Neuronal stem cell (in vitro differentiated cells): ENCODE measurements at places on chromosomes 13 and 19.
A peak's percentile ranks its signal among the peaks of the same experiment; 100 is the strongest.

- H3K27me3 ChIP-seq: no peaks in the 10 kb centered on the region
- H3K4me1 ChIP-seq: no peaks in the 10 kb centered on the region
Observed at GRCh38 chr13:103471896-103472295, 405.7 kb upstream of the SLC10A2 start.

- peaks cover 47% of the 10 kb centered on the region for H3K4me1 ChIP-seq
- no peak overlapping the region for H3K4me3 ChIP-seq
- no peak for DNase-seq
- H3K27me3 ChIP-seq: no peaks in the 10 kb centered on the region
- no peak overlapping the region for H3K27ac ChIP-seq
Observed at GRCh38 chr13:106468207-106468606, 67.3 kb downstream of the EFNB2 start.

GRCh38 chr13:19567820-19568534 is 6.6 kb upstream of the TPTE2 start:
- H3K36me3 ChIP-seq: no peaks in the 10 kb centered on the region
- no peaks in the 10 kb centered on the region for H3K4me1 ChIP-seq
- no peak overlapping the region for H3K27ac ChIP-seq
- H3K4me3 ChIP-seq: no peak overlapping the region
- H3K27me3 ChIP-seq: no peaks in the 10 kb centered on the region

GRCh38 chr19:54916822-54917221 is 10.9 kb downstream of the NCR1 start:
- DNase-seq: no peak
- H3K27me3 ChIP-seq: no peaks in the 10 kb centered on the region
- no peaks in the 10 kb centered on the region for H3K36me3 ChIP-seq
- no peak overlapping the region for H3K27ac ChIP-seq

DNA sequence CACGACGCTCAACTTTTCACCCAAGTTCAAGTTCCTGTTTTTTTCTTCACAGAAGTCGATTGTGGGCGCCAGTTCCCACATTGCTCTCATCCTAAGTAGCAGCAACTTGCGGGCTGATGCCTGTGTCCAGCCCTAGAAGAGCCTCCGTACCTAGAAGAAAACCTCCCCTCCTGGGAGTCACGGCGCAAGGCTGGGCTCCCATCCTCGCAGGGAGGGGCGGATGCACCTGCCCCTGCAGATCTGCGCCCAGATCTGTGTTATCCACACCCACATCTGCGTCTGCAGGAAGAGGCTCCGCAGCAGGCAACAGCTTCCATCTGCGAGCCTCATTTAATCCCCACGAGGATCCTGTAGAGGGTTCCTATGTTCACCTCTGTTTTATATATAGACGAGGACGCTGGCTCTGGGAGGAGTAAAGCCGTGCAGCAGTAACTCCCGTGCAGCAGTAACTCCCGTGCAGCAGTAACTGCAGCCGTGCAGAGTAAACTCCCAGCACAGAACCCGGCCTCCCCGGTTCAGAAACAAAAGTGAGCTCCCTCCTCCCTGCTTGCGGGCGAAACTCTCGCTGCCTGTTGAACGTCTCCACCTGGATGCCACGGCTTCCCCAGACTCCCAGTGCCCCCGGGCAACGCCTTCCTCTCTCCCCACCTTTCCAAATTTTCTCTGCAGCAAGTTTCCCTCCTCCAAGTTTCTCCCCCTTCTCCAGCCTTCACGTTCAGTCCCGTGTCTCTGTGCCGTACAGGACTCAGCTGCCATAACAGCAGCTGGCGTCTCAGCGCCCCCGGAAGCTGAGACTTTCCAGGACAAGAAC is 23.5 kb upstream of the LAIR1 start:
- H3K27ac ChIP-seq: no peak overlapping the region
- no peak overlapping the region for H3K4me3 ChIP-seq
- peaks cover 24% of the 10 kb centered on the region for H3K27me3 ChIP-seq
- no peak for DNase-seq
- peaks cover 2% of the 10 kb centered on the region for H3K4me1 ChIP-seq

DNA sequence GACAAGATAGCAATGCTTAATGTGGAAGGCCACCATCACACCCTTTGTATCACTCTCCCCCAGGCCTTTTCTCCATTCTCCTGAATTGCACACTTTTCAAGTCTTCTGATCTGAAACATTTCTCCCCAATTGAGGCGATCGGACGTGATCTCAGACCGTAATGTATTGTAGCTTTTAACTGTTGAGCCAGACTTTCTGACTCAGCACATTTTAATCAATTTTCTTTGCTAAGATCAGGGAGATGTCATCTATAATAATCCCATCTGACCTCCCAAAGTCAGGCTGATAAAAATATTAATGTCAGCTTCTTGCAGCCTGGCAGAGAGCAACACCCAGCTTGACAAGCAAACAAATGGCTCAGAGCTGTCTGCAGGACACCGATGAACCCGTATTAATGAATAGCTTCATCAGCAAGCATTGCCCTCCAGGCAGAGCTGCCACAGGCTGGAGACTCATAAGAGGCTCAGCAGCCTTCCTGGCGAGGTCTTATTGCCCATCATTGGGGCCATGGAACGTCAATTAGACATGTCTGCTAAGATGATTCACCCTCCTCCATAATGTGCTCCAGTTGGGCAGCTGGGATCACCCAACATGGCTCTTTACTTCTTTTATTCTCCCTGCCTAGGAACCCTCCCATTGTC is 60.2 kb upstream of the UQCRFS1 start:
- H3K36me3 ChIP-seq: peaks cover 2% of the 10 kb centered on the region
- no peak for DNase-seq
- no peaks in the 10 kb centered on the region for H3K4me1 ChIP-seq
- H3K27me3 ChIP-seq: peaks cover 12% of the 10 kb centered on the region
- H3K4me3 ChIP-seq: no peak overlapping the region

- peaks cover 23% of the 10 kb centered on the region for H3K4me1 ChIP-seq
- no peaks in the 10 kb centered on the region for H3K27me3 ChIP-seq
- H3K27ac ChIP-seq: peak overlapping the region; percentile 40
- peaks cover 7% of the 10 kb centered on the region for H3K36me3 ChIP-seq
- DNase-seq: no peak
Observed at GRCh38 chr19:33503030-33503429, 18.6 kb downstream of the PEPD start.

DNA sequence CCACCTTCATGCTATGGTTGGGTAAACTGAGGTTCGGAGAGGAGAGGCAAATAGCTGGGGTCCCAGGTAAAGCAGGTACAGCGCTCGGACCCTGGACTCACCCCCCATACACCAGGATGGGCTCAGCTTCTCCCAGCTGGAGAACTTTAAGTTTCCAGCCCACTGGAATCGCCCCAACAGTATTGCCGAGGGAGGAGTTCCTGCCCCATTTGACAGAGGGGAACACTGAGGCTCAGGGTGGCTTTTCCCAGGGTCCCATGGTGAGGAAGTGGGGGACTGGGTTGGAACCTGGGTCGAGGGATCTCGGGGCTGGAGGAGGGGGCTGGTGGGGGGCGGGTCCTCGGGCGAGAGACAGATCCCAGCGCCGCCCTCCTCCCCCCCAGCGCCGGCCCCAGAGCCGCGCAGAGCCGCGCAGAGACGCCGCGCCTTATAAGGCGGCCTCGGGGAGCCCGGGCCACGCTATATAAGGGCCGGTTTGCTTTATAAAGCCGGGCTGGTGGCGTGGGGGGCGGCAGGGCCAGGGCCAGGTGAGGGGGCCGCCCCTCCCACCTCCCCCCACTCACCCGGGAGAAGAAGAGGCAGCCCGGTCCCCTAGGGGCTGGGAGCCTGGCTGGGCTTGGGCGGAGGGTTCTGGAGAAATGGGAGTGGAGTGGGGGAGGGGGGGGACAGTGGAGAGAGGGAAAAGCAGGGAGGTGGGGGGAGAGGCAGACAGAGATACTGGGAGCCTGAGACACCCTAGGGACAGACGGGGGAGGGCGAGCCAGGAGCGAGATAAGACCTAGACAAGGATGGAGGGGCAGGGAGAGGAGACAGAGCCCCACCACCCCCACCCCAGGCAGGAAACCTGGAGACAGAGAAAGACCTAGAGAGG is 1.1 kb downstream of the CNN1 start:
- no peaks in the 10 kb centered on the region for H3K27me3 ChIP-seq
- peaks cover 12% of the 10 kb centered on the region for H3K4me1 ChIP-seq
- no peak for DNase-seq
- peak overlapping the region; percentile 79 for H3K4me3 ChIP-seq

DNA sequence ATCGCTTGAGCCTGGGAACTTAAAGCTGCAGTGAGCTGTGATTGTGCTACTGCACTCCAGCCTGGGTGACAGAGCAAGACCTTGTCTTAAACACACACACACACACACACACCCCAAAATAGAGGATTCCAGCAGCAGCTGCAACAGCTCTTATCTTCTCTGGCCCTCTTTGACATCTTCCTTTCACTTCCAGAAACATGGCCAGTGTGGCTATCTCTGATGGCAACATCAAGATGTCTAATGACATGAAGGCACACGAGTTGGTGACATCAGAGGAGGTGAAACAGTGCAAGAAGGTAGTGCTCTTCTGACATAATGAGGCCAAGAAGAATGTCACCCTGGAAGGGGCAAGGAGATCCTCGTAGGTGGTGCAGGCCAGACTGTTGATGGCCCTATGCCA is 81.2 kb downstream of the TM9SF2 start:
- H3K36me3 ChIP-seq: no peaks in the 10 kb centered on the region
- DNase-seq: no peak
- no peak overlapping the region for H3K27ac ChIP-seq
- H3K4me3 ChIP-seq: no peak overlapping the region
- peaks cover 5% of the 10 kb centered on the region for H3K4me1 ChIP-seq

DNA sequence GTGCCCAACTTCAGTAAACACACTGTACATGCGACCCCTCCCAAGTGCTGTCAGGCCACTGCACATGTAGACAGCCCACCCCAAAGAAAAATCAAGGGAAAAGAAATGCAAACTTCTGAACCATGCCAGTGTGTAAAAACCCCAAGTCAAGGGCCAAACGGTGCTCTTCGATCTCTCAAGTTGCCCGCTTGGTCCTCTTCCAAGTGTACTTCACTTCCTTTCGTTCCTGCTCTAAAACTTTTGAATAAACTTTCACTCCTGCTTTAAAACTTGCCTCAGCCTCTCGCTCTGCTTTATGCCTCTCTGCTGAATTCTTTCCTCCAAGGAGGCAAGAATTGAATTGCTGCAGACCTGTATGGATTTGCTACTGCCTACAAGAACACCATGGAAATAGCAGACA is 600.7 kb downstream of the KCTD12 start:
- H3K27ac ChIP-seq: no peak overlapping the region
- no peaks in the 10 kb centered on the region for H3K4me1 ChIP-seq
- no peaks in the 10 kb centered on the region for H3K27me3 ChIP-seq
- H3K36me3 ChIP-seq: no peaks in the 10 kb centered on the region
- DNase-seq: no peak
- H3K4me3 ChIP-seq: no peak overlapping the region

DNA sequence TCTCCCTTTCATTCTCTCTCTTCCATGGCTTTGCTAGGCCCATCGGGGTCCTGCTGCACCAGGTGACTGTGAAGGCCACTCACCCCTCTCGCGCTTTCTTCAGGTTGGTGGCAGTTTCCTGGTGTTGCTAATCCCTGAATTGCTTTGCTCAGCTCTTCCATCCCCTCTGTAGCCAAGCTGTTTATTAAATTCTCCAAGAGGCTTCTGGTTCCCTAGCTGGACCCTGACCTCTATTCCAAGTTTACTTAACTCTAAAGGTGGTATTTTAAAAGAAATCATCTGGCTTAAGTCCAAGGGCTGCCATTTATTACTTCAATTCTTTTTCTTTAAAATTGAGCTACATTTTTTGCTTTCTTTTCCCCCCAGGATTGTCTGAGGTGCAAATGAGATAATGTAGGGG is 32.7 kb upstream of the MICU2 start:
- no peaks in the 10 kb centered on the region for H3K36me3 ChIP-seq
- peaks cover 13% of the 10 kb centered on the region for H3K4me1 ChIP-seq
- no peak overlapping the region for H3K27ac ChIP-seq
- DNase-seq: no peak
- H3K27me3 ChIP-seq: no peaks in the 10 kb centered on the region

- H3K36me3 ChIP-seq: no peaks in the 10 kb centered on the region
- H3K4me3 ChIP-seq: no peak overlapping the region
- peaks cover 2% of the 10 kb centered on the region for H3K4me1 ChIP-seq
- no peaks in the 10 kb centered on the region for H3K27me3 ChIP-seq
- no peak overlapping the region for H3K27ac ChIP-seq
Observed at GRCh38 chr13:36915106-36915505, 4.9 kb downstream of the SMAD9 start.

- no peak overlapping the region for H3K27ac ChIP-seq
- H3K4me1 ChIP-seq: no peaks in the 10 kb centered on the region
- no peak for DNase-seq
- H3K27me3 ChIP-seq: peaks cover 8% of the 10 kb centered on the region
- no peak overlapping the region for H3K4me3 ChIP-seq
Observed at GRCh38 chr13:30388406-30389283, 33.6 kb upstream of the UBE2L5 start.

DNA sequence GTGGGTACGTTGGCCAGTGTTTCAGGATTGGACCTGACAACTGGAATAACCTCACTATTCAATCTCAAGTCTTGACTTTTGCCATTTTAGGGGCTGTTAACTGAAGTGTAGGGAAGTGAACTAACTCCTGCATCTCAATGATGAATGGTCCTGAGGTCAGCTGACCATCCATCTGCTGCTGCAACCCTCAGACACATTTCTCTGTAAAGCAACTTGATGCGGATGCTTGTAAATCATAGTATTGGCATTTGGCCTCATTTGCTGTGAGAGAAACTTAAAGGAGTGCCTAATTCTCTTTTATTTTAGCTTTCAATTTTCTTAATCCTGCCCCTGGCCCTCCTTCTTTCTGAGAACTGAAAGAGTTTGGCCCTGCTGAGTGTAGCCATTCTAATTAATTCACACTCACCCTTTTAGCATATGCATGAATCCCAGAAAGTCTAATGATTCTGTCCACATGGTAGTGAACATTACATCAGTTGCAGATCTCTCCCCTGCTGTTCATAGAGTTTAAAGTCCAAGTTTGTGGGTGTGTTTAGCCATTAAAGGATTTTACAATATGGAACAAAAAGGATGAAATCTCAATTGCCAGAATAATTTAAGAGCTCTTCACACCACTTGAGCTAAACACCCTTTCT is 1531.4 kb upstream of the SLC10A2 start:
- H3K36me3 ChIP-seq: no peaks in the 10 kb centered on the region
- no peaks in the 10 kb centered on the region for H3K27me3 ChIP-seq

DNA sequence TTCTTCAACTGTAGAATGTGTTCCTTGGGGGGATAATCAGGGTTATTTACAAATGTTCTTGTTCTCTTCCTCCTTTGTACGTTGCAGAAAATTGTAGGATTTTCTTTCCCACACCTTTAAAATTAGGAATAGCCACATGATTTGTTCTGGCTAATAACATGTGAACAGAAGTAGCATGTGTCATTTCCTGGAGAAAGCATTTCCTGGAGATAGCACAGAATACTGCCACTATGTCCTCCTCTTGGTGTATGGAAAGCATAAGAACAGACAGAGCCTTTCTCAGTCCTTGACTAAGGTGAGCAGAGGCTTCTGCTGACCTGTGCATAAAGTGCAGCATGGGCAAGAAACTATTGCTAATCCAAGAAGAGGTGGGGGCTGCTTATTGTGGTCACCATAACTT is 101.8 kb downstream of the FAM216B start:
- no peaks in the 10 kb centered on the region for H3K27me3 ChIP-seq
- H3K27ac ChIP-seq: no peak overlapping the region
- H3K4me3 ChIP-seq: no peak overlapping the region
- H3K36me3 ChIP-seq: no peaks in the 10 kb centered on the region

- DNase-seq: no peak
- no peak overlapping the region for H3K4me3 ChIP-seq
- H3K27ac ChIP-seq: no peak overlapping the region
- H3K36me3 ChIP-seq: no peaks in the 10 kb centered on the region
- peaks cover 6% of the 10 kb centered on the region for H3K4me1 ChIP-seq
Observed at GRCh38 chr13:30984620-30985019, 52.2 kb downstream of the TEX26 start.
